ENCODE measurements at places on chromosomes 7 and 10.

- DNase-seq: no peak
These were observed 93.9 kb downstream of the FAM53B start for GRCh38 chr10:124650263-124650662.

DNA sequence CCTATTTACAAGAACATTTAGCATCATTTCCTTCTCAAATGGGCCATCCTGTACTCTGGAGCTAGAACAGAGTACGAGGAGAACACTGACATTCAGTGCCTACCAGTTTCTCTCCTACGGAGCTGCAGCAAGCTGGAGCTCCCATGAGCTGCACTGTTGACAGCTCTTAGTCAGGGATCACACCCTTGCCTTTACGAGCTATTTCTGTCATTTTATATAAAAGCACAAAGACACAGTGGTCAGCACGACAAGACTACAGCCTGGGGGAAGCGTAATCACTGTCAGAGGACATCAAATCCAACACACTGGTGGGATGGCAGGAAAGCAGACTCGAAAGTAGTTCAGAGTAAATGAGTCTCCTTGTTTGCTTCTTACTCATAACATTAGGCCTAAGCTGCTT is 2.7 kb downstream of the CDCA7L start:
- DNase-seq: no peak

GRCh38 chr10:33655921-33656320 is 321.5 kb upstream of the NRP1 start:
- DNase-seq: no peak

GRCh38 chr7:39811161-39811614 is 138.9 kb upstream of the CDK13 start:
- no peak for DNase-seq

DNA sequence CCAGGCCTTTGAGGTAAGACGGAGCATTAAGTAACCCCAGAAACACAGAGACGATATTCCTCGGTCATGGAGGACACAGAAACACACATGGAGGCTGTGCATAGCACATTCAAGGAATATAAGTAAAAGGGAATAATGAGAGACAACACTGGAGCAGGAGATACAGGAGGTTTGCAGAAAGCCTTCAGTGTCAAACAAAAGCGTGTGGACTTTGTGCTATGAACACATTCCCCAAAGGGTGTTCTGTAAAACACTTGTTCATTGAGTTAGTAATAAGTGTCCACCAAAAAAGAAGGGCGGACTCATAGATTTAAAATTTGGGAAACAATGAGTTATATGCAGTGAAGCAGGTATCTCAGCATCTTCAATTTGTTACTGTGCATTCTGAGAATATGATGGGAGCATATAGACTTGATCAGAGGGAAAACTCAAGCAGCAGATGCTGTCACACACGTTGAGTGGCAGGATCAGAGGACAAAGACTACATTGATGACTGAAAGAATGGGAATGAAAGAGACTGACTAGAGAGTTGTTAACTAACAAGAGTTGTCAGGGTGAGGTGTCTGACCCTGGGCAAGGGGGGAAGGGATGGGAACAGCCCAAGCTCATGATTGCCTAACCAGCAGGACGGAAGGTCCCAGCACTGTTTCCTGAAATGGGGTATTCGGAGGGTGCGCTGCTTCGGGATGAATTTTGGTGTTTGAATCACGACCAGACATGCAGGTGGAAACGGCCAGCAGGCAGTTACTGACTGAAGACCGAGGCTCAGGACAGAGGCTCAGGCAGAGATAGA is 85.2 kb upstream of the VIPR2 start:
- DNase-seq: no peak

- DNase-seq: no peak
These were observed 165.8 kb upstream of the KLF6 start for GRCh38 chr10:3950676-3951275.

- DNase-seq: no peak
These were observed 127.8 kb downstream of the ITGB8 start for GRCh38 chr7:20458521-20458920.

GRCh38 chr10:30832001-30832748 is 199.5 kb downstream of the ZNF438 start:
- DNase-seq: no peak

GRCh38 chr10:128105383-128105782 is 20.8 kb downstream of the MKI67 start:
- no peak for DNase-seq

DNA sequence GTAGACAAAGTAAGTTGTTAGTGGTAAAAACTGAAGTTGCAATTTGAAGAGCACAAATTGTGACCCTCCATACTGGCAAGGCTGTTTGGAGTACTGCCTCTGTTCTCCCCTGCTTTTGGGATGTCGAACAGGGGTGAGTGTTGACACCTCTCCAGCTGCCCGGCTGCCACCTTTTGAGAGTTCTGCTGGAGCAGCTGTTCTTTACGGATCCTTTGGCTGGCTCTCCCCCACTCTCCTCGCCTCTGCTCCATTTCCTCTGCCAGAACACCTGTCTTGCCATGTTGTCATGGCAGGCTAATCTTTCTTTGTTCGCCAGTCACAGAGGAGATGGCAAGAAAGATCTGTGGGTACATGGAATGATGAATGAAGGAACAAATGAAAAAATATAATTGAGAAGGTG is 34.9 kb downstream of the INSYN2A start:
- DNase-seq: no peak

GRCh38 chr7:100562195-100563099 is 11.3 kb downstream of the SAP25 start:
- DNase-seq: no peak

GRCh38 chr7:87797798-87798403 is 78.3 kb downstream of the SLC25A40 start:
- no peak for DNase-seq

DNA sequence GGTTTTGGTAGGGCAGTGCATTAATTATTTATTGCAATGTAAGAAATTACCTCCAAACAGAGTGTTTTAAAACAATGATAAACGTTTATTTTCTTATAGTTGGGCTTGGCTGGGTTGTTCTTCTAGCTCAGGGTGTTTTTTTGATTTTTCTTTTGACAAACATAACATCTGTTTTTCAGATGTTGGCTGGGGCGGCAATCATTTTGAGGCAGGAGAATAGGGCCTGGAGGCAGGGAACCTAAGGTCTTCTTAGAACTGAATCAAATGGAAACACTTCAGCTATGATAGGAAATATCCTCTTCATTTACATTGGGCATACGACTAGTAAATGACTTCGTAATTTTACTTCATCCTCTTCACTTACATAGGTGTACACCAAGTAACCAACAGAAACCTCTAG is 47.4 kb upstream of the NAMPT start:
- DNase-seq: no peak

DNA sequence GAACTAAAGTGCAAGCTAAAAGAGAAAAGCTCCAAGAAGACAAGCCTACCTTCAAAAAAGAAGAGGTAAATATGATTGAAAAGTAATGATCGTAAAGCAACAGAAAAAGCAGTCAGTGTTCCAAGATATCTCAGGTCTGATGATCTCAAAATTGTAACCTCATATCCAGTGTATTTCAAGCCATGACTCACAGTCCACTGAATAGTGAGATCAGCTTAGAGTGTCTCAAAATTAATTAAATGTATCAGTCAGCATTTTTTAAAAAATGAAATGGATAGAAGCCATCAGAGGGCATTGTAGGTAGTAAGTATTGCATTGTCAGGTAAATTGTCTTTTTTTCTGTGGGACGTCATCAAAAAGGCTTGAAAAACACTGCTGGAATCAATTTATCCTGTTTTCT is 50.6 kb upstream of the AGBL3 start:
- DNase-seq: no peak

DNA sequence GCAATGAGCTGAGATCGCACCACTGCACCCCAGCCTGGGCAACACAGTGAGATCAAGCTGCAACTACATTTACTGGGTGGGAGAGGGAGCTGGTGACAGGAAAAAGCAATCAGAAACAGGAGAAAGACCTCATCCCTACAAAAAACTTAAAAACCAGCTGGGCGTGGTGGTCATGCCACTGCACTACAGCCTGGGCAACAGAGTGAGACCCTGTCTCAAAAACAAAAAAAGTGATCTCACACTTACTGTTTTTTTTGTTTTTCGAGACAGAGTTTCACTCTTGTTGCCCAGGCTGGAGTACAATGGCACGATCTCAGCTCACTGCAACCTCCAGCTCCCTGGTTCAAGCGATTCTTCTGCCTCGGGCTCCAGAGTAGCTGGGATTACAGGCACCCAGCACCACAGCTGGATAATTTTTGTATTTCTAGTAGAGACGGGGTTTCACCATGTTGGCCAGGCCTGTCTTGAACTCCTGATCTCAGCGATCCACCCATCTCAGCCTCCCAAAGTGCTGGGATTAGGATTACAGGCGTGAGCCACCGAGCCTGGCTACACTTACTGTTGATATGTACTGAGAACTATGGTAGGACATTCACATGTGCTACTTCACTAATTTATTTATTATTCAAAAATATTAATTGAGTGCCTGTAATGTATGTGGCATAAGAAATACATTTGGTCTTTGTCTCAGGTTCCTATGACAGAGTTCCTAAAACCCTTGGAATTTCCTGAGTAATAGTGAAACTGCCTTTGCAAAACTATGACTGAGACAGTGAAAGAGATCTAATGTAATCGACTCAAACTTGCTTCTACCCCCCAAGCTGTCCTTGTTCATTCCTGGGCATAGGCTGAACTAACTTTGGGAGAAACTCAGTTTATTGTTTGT is 27.7 kb upstream of the NRBF2 start:
- DNase-seq: no peak

GRCh38 chr7:99050971-99051370 is 92.9 kb downstream of the SMURF1 start:
- DNase-seq: no peak

DNA sequence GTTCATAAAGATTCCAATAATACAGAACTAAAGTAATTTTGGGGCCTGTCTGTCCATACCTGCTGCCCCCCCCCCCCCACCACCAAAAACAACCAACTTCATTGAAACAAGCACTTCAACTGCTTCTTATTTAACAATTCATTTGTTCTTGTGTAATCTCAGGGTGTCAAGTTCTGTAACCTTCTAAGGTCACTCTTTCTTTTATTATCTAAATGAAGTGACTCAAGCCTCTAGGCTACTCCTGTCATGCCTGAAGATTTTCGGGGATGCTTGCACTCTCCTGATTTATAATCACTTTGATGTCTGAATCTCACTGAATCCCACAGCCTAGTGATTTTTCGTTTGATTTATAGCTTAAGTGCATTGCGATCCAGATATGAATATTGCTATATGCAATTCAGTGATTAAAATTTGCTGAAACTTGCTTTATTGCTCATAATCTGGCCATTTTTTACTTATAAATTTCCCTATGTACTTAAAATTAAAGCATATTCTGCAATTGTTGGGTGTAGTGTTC is 27.2 kb downstream of the GARIN1A start:
- DNase-seq: no peak

- DNase-seq: no peak
These were observed 21.9 kb upstream of the CDCA7L start for GRCh38 chr7:21967598-21968003.

DNA sequence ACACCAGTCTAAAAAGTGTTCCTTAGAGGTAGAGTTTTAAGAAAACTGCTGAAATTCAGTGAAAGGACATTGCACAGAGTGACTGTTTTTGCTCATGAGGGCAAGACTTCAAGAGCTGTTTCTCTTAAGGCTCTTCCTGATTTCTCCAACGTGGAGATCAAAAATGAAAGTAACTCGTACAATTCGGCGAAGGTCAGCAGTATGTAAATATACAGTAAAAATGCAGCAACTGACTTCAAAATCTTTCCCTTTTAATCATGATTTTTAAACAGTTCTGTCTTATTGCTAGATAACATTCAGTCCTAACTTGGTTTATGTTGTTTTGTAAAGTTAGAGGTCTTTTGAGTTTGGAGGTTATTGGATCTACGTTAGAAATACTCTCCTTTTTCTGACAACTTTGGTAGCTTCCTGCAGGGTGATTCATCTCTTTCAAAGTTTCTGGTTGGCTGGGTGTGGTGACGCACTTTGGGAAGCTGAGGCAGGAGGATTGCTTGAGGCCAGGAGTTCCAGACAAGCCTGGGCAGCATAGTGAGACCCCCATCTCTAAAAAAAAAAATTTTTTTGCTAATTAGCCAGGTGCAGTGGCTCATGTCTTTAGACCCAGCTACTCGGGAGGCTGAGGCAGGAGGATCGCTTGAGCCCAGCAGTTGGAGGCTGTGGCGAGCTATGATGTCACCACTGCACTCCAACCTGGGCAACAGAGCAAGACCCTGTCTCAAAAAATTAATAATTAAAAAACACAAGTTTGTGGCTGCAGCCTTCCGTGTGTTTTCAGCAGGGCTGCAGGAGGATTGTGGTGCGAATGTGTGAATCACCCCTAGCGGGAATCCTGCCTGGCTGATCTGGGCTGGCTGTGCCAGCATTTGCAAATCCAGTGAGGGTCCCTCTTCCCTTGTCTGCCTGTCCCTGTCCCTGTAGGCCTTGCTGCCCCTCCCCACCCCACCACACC is 29.2 kb upstream of the AP5Z1 start:
- no peak for DNase-seq

GRCh38 chr10:108582888-108583287 is 1340.4 kb downstream of the XPNPEP1 start:
- DNase-seq: no peak

Data from anterior cingulate cortex (tissue), 58 donors.